ENCODE measurements at places on chromosomes 7 and 10.

GRCh38 chr10:98257961-98258360, 10.0 kb downstream of the LOXL4 start:
- no peak for DNase-seq

DNA sequence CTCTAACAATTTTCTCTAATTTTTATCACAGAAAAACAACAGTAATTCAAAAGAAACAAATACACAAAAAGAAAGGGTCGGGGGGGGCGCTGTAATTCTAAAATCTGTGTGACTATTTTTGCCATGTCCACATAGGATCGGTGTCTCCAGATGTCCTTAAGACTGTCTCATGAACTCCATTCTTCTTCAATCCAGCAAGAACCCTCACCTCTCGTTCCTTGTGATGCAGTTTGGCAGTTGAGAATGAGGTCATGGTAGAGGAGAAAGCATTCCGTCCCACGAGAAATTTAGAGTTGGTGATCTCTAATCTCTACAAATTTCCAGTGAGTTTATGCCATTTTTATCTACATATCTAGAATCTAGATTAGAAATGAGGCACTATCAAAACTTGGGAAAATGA, 394.7 kb downstream of the TFEC start:
- no peak for DNase-seq

- DNase-seq: no peak
Observed at GRCh38 chr10:50993771-50994251, 80.5 kb upstream of the PRKG1 start.

DNA sequence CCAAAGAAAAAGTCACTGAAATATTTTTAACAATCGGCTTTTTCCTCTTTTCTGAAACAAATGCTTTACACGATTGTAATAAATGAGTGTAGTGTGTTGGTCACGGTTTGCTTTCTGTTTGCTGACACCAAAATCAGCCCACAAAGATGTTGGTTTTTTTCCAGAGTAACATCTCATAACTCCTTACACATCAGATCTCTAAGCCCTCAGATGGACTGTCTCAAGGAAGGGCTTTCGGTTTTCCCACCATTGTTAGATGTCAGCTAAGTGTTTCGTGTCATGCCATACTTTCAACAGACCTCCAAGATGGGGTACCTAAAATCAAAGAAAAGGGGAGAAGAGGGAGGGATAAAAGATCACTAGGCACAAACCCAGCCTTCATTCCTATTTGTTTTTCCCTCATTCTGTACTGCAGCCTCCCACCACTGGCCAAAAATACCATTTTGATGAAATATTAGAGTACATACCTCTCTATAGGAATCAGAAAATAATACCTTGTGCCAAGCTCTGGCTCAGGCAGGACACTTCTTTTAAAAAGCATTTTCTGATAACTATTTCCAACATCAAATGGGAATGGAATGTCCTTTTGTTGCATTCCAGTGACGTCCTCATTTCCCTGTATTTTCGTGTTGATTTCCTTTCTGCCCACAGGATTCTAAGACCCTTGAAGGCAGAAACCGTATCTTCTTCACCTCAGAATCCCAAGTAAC, 159.1 kb downstream of the DGKI start:
- DNase-seq: no peak

DNA sequence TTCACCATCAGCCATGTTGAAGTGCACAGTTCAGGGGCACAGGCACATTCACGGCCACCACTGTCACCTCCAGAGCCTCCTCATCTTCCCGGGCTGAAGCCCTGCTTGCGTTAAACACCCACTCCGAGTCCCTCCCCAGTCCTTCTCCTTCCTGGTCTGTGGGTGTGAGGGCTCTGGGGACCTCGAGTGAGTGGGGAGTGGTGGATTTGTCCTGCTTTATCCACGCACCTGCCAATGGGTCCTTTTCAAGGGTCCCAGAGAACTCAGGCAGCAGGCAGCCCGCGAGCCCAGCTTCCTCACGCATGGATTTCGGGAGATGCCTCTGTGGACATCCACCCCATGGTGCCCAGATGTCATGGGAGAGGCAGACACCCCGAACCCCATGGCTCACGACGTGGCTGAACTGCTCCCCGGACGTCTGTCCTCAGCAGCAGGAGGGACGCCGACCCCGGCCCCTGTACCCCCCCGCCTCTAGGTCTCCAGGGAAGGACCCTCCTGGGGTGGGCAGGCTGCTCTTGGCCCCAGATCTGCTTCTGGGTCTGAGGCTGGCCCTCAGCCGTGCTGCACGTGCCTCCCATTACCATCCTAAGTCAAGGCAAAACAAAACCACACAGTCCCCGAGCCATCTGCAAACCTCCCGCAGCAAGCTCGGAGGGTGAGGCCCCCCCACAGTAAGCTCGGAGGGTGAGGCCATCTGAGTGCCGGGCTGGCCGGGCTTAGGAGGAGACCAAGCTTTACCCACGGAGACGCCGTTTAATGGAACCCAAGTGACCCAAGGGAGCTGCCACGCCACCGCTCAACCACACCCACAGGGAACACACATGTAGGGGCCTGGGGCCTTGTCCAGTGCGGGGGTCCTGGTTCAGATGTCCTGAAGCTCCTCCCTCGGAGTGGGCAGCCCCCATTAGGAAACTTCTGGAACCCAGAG, 9.0 kb downstream of the CYP2W1 start:
- no peak for DNase-seq

DNA sequence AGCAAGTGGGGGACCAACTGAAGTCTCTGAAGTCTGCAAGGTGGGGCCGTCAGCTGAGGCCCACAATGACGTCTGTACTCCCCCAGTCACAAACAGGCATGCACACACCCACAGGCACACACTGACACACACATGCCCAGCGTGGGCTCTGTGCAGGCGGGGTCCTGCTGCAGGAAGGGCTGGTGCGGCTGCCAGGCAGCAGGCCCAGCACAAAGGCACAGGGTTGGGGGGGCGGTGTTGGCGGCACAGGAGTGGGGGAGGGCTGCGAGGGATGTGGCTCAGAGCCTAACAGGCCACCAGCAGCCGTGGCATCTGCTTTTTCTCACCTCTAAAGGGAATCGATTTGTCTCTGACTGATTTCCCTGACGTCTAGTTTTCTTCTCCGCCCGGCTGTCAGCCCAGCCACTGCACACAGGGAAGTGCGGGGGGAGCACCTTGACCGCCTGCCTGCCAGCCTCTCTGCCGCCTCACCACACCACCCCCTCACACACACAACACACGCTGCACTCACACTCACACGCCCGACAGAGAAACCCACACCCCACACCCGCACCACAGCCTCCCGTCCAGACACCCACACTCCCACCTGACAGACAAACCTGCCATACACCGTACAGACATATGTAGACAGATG, 43.5 kb upstream of the ZMIZ1 start:
- DNase-seq: no peak
